ENCODE measurements at places on chromosomes 6 and 20. TPM values are rescaled to one million over a fixed set of nuclear protein-coding genes. Genes with fewer than 3 reads are reported as not detected.

The DEFB118 gene
- total RNA-seq = not detected

DNA sequence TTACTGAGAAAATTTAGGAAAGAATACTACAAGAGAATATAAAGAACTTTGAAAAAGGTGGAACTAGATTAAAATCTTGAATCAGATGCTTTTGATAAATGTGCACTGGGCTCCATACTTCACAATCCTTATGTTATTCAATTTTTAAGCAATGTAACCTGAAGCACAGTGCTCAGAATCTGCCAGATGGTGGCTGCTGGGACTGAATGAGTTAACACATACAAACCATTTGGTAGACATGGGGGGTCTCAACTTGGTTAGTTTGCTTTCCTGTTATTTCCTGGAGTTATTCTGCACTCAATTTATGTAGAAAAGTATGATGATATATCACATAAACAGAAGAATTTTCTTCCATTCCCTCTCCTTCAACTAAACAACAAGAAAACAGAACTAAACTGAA lies 326.5 kb downstream of the RNGTT start:
- no peak for DNase-seq

DNA sequence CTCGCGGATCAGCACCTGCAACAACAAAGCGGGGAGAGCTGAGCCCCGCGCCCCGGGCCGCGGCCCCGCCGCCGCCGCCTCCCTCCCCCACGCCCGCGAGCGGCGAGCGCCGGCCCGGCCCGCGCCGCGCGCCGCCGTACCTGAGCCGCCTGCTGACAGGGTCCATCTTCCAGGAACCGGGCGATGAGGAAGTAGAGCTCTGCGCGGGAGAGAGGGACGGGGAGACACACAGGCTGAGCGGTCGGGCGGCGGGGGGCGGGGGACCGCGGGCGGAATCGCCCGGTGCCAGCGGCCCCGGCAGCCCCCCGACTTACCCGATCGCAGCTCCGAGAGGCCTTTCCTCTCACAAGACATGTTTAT lies 359 bp downstream of the PHIP start:
- DNase-seq = no peak

GRCh38 chr6:51292659-51293058 lies 474.0 kb downstream of the TFAP2B start:
- no peak for DNase-seq

DNA sequence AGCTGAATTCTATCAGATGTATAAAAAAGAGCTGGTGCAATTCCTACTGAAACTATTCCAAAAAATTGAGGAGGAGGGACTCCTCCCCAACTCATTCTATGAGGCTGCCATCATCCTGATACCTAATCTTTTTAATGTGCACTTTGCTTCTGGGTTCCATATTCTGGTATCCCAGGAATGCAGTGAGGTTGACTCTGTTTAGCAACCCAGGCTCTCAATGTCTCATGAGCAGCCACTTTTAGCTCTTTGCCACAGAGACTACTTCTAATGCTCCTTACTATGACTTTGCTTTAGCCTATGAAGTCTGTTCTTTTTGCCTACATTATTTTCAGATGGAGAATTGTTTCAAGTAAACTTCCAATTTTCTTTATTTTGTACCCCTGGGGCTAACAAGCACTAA lies 185.5 kb upstream of the NRSN1 start:
- DNase-seq = no peak

GRCh38 chr20:54995011-54995410 lies 519.6 kb downstream of the DOK5 start:
- no peak for DNase-seq

- no peak for DNase-seq
Observed at GRCh38 chr20:6920991-6921613, 153.6 kb downstream of the BMP2 start.

The ZHX3 gene
- 98.6 TPM for total RNA-seq

- no peak for DNase-seq
Observed at GRCh38 chr6:15681946-15682345, 19.1 kb upstream of the DTNBP1 start.

Data from aorta (tissue), 5 donors.